ENCODE measurements at places on chromosomes 7 and 10.

GRCh38 chr7:2010101-2010500, 222.6 kb downstream of the MAD1L1 start:
- no peak for DNase-seq

DNA sequence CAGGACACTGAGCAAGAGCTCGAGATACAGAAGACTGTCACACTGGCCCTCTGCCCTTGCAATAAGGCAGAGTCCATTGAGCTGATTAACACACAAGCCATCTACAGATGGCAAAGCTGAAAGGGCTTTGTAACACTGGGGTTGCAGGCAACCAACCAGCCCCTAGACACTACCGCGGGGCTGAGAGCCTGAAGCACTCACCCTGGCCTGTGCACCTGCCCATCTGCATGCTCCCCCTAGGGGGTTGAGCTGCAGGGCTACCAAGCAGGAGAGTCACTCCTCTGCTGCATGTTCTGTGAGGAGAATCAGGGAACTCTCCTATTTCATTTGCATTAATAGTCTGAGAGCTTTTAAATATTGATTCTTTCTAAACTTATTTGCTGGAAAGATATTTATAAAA, 128.1 kb upstream of the VIPR2 start:
- DNase-seq: no peak

DNA sequence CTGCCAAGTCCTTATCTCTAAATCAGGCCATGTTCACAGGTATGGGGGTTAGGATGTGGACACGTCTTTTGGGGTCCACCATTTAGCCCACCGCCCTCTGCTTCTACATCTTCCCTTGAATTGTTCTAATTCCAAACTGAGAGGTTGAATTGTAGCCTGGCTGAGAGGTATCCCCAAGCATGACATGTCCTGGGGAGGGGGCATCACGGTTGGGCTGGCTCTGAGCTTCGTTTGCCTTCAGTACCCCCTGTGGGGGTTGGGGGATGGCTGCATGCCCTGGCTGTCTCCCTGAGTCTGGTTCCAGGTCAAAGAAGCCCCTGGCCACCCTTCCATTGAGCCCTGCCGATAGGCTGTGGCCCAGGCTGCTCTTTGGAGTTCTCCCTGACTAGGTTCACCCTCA, 204.6 kb downstream of the GLRX3 start:
- DNase-seq: no peak

GRCh38 chr7:116357781-116358670, 141.5 kb upstream of the CAV2 start:
- peak; percentile 81 for DNase-seq

DNA sequence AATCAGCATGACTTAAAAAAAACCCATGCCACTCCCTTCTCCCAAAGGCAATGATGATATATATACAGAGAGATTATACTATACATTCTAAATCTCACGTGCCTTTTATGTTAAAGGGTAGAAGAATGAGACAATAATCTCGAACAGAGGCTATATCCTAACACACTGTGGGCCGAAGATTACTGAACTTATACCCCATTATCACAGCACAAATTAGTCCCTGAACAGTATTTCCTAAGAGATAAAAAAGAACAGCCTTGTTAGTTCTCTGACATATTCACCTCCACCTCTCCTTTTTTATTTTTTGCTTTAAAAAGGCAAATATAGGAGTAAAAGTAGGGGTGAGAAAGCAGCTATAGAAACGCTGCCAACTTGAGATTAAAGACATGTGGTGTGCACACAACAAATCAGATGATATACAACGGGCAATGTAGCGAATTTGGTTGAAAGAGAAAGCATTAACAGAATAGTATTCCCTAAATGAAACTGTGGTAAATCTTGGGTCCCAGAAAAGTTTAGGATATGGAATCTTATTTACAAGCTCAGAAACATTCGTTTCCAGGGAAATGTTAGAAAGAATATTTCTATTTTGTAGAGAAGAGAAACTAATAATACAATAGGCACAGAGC, 69.5 kb downstream of the JMJD1C start:
- DNase-seq: no peak

- peak; percentile 88 for DNase-seq
Observed at GRCh38 chr7:140696024-140696679, 356 bp upstream of the NDUFB2 start.

DNA sequence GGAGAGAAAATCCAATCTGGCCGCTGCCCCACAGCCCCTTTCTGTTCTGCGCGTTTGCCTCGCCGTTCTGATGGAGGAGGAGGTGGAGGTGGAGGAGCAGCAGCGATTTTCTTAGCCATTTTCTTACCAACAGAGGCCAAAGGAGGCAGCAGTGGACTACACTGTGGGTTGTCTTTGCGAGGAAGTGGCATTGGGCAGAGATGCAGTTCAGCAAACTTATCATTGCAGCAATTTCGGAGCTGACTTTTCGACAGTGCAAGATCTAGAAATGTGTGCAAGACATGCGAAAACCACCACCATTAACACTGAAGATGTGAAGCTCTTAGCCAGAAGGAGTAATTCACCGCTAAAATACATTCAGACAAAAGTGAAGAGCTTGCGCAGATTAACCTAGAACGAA, 1.9 kb upstream of the ARL4A start:
- peak; percentile 30 for DNase-seq

DNA sequence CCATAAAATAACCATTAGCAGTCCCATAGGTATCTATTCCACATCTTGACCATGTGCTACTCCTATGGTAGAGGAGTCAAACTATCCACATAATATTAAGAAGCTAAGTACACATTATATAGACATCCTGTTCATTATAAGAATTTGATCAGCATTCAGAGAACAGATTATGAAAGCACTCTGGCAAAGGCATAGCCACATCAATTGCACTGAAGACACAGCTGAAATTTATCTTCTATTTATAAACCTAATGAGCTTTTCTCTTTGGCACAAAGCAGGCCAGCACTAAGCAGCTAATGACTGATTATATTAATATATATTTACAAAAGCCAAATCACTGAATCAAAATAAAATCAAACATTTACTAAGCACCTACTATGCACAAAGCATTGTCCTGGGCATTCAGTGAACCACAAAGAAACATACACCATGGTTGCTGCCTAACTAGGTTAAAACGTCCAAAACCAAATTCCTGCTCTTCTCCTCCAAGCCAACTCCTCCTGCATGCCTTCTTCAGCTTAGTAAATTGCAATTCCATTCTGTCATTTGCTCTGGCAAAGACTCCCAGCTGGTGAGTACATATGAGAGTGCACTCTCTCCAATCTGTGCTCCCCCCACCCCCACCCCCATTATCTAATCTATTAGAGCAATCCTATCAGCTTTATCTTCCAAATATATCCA, 122.6 kb upstream of the ASAH2 start:
- DNase-seq: no peak

GRCh38 chr10:93771354-93771753, 13.6 kb downstream of the LGI1 start:
- DNase-seq: no peak

GRCh38 chr7:117592011-117592635, 112.3 kb downstream of the CFTR start:
- DNase-seq: no peak

DNA sequence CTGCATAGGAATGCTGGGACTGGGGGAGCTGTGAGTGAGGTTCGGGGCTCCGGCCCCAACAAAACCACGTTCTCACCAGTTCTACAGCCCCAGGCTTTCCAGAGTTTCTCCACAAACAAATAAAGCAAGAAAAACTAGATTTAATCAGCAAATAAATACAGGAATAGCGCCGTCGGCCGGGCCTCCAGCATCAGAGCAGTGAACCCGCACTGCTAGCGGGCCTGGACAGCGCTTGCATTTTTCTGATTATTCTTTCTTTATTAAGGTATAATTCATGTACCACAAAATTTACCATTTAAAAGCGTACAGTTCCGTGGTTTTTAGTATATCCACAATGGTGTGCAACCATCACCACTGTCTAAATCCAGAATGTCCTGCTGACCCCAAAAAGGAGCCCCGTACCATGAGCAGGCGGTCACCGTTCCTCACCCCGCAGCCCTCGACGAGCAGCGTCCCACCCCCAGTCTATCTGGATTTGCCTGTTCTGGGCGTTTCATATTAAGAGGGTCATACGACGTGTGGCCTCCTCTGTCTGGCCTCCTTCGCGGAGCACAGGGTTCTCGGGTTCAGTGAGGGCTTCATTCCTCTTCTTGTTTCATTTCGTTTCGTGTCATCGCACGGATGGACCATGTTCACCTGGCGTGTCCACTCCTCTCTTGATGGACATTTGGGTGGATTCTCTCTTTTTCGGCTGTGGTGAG, 35.5 kb upstream of the FOXL3 start:
- no peak for DNase-seq

DNA sequence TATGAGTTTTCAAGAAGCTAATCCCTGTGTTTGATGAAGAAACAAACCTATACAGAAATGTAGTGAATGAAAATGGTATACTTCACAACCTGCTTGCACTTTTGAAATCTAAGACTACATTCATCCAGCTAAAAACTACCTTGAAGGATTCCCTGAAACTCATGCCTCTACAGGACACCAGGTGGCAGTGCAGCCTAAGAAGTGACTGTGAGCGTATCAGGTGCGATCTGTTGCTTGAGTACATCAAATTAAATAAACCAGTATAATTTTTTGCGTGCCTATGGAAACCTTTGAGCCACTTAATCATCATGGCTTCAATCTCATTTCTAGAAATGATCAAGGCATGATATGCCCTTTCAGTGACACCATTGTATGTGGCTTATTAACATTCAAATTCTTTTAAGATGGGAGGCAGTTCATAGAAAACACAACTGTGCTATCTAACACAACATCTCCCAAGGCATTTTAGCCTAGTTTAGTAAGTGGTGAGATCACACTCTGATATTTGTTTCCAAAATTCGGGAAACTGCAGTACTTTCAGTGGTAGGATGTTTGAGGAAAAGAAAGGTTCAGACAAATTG, 57.4 kb downstream of the PPP1R17 start:
- peak; percentile 56 for DNase-seq

- DNase-seq: peak; percentile 46
Observed at GRCh38 chr10:58400609-58401008, 15.4 kb downstream of the TFAM start.

DNA sequence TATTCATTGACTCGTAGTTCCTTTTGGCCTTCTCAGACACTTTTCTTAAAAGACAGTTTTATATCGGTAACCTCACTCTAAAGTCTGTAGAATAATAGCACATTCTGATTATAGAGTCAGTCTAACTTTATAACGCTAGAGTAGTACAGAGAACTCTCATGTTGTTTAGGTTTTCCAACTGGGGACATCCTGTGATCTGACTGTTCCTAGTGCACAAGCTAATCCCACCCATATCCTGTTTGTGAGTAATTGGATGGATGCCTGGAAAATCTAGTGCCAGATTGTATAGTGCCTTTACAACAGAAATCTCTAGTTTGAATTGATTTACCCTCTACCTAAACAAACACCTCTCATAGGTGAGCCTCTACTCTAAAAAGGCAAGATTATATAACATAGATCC, 107.4 kb downstream of the ZEB1 start:
- peak; percentile 94 for DNase-seq

DNA sequence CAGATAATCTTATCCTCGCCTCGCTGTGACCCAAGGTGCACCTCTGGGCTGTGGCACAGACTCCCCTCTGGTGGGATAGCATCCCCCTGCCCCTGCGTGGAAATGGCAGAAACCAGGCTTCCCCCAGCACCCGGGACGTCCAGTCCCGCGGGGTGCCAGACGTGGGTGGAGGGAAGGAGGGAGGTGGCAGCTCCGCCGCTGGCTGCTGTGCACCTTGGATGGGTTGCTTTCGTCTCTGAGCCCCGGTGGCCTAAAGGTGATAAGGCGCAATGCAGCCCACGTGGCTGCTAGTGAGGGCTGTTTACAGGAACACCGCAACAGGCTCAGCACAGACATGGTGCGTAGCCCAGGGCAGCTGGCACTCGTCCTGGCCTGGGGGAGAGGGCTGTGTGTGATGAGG, 13.6 kb upstream of the PDGFA start:
- no peak for DNase-seq

DNA sequence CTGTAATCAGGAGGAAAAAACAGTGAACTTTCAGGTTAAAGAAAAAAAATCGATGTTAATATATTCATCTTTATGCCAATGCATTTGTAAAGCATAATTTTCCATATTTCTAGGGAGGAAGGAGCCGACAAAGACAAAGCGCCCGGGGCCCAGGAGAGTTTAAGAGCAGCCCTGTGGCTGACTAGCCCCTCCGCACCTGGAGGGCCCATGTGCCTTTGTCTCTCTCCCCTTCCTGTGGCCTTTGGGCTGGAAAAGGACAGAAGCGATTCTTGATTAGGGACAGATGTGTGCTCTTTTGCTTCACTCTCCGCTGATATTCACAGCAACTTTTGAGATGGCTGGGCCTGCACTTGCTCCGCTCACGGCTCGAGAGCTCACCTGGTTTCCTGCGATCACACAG, 23.1 kb downstream of the DDC start:
- DNase-seq: no peak
